ENCODE measurements at places on chromosomes 7 and 10. TPM values are rescaled to one million over a fixed set of nuclear protein-coding genes. Genes with fewer than 3 reads are reported as not detected.

DNA sequence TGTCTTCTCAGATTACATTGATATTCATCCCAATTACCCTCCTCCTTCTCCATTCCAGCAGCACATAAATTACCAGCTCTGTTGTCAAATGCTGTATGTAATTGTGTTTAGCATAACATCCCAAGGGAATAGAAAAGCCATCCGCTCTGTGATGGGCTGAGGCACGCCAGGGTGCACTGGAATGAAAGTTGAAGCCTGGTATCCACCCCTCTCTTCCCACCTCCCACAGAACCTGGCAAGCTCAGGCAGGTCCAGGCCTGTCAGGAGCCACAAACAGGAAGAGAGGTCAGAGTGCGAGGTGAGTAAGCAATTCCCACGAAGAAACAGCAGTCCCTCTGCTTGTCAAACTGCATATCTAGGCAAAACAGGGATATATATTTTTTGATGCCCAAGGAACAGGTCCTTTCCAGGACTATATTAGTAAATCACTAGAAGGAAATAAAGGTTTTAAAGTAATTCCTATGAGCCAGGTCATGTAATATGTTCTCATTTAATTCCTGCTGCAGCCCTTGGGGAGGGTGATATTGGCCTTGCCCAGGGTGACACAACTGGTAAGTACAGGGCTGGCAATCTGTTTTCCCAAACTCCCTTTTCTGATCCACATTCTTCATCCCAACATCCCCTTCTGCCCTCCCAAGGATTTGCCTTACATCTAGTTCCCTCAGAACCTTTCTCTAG, 155.6 kb upstream of the GHITM start:
- no peak for DNase-seq

- DNase-seq = peak; percentile 84
Measured at GRCh38 chr10:44935201-44935965, 24.2 kb upstream of the RASSF4 start.

DNA sequence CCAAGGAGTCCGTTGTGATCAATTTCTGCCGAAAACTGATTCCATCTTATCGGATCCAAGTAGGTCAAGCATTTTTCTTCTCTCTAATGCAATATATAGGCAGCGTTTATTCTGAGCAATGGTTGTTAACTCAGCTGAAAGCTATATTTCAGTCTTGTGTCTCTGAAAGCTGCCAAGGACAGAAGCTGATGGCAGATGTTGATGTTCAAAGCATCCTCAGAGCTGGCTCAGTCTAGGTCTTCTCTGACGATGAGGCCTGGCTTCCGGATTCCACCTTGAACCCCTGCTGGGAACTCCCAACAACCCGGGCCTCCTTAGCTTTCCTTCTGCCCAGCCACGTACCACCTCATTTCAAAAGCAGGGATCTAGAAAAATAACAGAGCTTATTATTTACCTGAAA, 863.6 kb downstream of the NRG3 start:
- no peak for DNase-seq

- no peak for DNase-seq
Measured at GRCh38 chr7:87188930-87189329, 30.6 kb downstream of the TMEM243 start.

GRCh38 chr10:66513504-66513903, 412.3 kb upstream of the LRRTM3 start:
- DNase-seq = no peak

DNA sequence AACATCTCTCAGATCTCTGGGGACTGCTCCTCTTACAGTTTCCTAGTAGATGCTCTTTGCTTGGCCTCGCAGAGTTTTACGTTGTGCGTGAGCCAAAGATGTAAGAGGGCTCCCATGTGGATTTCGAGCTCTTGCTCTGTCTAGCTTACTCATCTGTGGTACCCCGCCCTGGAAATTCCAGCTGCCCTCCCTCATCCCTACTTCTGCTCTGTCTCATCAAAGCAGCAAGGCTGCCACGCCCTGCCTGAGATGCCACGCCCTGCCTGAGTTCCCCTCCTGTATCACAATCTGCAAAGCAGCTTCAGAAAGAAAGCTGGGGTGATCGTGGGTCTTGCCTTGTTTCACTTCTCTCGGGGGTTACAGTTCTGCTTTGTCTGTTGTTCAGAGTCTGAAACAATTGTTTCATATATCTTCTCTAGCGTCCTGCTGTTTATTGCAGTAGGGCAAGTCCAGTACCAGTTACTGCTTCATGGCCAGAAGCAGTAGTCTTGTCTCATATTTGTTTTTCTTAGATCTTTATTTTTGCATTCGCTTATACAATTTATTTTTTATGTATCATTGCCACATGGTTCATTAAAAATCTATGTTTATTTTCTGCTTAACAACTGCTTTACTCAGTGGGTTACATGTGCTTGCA, 36.1 kb upstream of the CCNY start:
- DNase-seq = peak; percentile 63

DNA sequence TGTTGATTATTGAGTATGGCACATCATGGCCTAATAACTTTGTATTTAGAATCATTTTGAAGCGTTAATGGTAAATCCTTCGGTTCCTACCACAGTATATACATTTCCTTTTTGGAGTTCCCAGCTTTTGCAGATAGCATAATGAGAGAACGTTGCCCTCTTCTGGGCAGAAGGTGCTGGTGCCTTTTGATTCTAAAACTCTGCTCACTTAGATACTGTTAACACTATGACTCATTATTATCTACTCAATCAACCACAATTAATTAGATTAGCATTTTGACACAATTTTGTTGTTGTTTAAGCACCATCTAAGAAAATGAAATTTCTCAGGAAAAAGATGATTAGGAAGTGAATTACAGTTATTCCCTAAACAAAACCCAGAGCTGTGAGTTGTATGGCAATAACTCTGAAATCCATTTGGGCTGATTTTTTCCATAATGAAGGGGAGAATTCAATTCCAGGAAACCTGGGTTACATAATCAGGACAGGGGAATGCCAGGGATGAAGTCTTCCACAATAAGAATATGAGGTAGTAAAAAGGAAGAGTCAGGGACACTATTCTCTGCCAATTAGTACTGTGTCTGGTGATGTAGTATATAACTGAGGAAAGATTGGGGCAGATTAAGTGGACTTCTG, 11.5 kb upstream of the DLD start:
- no peak for DNase-seq

DNA sequence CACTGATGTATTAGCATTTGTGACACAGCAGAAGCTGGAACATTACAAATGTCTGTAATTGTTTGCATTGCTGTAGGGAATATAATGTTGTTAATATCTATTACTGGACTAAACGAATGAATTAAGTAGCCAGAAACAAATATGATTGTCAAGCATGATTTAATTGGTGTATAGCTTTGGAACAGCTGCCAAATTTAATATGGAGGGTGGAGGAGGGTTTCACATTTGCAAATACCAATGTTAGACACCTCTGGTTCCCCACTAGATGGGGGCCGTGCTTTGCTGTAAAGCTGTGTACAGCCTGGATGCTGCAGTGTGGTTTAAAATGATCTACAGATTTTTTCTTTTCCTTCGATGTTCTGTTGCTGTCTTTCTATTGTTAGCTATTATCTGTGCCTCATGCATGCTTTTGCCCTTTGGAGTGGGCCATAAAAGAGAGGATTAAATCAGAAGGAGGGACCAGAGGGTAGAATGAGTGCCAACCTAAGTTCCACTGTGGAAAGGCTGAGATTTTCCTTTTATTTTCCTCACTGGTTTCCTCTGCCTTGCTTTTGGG, 23.1 kb downstream of the DNAJB9 start:
- no peak for DNase-seq

DNA sequence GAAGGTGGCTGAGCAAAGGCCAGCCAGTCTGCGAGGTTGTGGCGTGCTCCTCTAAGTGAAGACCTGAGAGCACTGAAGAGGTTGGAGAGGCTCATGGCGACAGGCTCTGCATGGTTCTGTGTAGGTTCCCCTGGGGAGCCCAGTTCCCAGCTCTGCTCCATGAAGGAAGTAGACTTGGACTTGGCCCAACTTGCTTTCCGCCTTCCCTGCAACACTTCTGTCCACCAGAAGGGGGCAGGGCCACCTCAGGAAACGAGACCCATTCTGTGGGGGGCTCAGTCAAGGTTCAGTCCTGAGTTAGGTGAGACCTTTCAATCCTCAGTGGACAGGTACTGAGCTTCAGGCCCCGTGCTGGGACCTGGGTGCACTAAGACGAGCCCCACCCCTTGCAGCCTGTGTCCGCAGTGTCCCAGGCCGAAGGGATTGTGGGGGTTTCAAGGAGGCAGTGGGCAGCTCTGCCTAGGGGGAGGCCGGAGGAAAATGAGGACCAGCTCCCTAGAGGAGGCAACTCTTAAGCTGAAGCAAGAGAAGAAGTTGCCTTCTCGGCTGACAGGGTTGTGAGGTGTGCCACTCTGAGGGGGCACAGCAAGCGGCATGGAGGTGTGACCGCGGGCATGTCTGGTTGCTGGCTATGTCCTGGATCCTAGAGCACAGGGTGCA, 15.0 kb upstream of the PCBD1 start:
- DNase-seq = peak; percentile 72

GRCh38 chr10:133307776-133308420, 774 bp downstream of the TUBGCP2 start:
- DNase-seq = peak; percentile 79

GRCh38 chr7:18445483-18445882, 50.1 kb upstream of the HDAC9 start:
- no peak for DNase-seq

- DNase-seq = no peak
Measured at GRCh38 chr7:13920053-13920697, 69.3 kb downstream of the ETV1 start.

GRCh38 chr7:151807846-151808245, 69.1 kb downstream of the PRKAG2 start:
- no peak for DNase-seq

DNA sequence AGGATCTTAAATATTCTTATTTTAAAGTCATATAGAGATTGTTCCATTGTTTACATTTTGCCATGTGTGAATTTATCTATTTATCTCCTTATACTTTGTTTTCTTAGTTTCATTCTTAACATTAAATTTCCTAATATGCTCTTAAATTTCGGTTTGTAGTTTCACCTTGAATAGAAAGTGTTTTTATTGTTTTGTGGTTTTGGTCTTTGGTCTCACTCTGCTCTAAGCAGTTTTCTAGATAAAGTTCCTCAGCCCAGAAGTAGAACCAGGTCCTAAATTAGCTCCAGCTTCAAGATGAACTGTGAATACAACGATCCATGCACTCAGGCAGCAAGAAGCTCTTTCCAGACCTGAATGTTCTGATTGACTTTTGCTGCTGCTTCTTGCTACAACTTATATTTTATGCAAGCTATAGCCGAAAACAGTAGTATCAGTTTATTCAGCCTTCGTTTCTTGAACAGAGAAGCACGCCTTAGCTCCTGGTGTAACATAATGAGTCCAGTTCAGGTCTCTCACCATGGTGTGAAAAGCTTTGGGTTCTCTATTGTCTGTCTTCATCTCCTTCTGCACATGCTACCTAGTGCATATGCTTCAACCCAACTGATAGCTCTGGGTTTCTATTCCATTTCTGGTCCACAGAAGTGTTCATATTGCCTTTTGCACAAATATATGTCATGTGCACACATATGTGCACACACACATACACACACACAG, 95.3 kb downstream of the SEM1 start:
- no peak for DNase-seq

DNA sequence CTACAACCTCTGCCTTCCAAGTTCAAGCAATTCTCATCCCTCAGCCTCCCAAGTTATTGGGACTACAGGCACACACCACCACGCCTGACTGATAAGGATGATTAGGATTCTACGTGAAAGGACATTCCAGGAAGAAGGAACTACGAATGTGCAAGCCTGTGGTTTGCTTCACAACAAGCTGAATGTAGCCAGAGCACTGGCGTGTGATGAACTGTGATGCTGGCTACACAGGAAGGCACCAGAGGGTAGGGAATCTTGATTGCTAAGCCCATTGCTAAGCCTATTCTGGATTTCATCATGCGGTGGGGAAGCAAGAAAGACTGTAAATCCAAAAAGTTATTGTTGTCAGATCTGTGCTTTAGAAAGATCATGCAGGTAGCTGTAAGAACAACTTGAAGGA, 72.3 kb upstream of the SRRM3 start:
- no peak for DNase-seq

DNA sequence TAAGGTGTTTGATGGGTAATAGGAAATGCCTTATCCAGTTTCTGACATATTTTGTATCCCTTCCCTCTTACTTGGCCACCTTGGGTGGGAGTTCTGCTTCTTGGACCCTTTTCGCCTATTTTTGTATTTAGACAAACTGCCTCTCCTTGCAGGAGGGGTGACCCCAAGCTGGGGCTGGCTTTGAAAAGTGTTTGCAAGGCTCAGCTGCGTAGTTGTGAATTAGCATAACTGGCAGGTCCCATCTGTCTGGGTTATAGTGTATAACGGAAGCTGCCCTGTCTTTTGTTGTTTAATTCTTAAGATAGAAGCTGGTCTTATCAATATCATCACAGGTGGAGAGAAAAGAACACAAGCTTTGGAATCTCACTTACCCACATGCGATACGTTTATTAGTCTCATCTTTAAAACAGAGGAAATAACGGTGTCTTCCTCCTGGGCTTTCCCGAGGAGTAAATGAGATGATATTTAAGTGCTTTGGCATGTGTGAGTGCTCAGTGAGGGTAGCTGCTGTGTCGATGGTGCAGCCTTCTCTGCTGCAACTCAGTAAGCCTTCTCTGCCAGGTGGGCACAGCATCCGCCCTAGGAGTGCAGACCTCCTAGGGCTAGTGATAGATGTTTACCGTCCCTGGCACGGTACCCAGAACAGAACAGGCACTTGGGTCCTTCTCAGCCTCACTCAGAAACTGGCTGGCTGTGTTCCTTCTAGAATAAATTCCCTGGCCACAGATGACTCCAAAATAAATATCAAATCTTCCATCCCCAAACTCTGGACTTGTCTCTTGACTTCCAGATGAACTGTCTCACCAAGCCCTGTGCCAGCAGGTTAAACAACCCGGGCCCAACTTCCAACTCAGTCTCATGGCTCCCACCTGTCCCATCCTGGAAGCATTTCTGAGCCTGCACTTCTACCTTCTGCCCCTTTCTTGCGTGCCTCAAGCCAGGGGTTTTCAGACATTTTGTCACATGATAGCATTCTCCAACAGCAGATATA, 227.3 kb downstream of the GFRA1 start:
- DNase-seq = no peak

The VGF gene
- not detected for total RNA-seq

The SLC18A3 gene
- total RNA-seq = not detected

The SDK1 gene
- 11.2 TPM for total RNA-seq

The RADIL gene
- 19.8 TPM for total RNA-seq

The SH2B2 gene
- total RNA-seq = 9.9 TPM

The OLAH gene
- total RNA-seq = 2.1 TPM

The C7orf33 gene
- total RNA-seq = not detected

The EGR2 gene
- 53.1 TPM for total RNA-seq

The TBATA gene
- not detected for total RNA-seq

The SLC13A4 gene
- total RNA-seq = 0.27 TPM

The TAS2R41 gene
- not detected for total RNA-seq

The NACAD gene
- total RNA-seq = 12.0 TPM
